HFFc6 (cell line): ENCODE measurements at places on chromosomes 7 and 10. TPM values are rescaled to one million over a fixed set of nuclear protein-coding genes. Genes with fewer than 3 reads are reported as not detected.

DNA sequence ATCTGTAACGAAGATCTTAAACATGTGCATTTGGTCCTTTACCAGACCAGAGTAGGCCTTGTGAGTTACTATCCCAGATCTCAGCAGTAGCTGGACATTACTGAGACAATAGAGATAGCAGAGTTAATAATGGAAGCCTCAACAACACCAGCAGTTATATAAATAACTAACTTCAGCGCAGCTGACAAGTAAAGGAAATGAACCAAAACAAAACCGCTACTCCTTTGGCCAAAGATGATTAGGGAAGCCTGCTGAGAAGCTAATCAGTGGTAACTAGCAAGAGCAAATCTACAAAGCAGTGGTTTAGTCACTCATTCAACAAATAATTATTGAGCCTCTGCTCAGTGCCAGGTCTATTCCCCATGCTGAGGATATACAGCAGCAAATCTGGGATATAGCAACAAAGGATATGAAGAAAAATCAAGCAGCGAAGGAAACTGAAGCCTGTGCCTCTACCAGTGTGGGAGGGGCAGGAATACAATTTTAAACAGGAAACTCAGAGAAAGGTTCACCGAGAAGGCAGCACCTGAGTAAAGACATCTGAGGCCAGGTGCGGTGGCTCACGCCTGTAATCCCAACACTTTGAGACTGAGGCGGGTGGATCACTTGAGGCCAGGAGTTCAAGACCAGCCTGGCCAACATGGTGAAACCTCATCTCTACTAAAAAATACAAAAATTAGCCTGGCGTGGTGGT, 103.6 kb downstream of the ELMO1 start:
- DNase-seq: no peak
- no peaks in the 10 kb centered on the region for H3K4me1 ChIP-seq
- H3K27ac ChIP-seq: no peak overlapping the region
- no peak overlapping the region for H3K4me3 ChIP-seq

The PKD2L1 gene
- total RNA-seq: not detected in 3 replicates

GRCh38 chr10:47264797-47265281, 35.2 kb upstream of the GDF10 start:
- H3K36me3 ChIP-seq: no peaks in the 10 kb centered on the region
- no peak for DNase-seq
- no peaks in the 10 kb centered on the region for H3K4me1 ChIP-seq

DNA sequence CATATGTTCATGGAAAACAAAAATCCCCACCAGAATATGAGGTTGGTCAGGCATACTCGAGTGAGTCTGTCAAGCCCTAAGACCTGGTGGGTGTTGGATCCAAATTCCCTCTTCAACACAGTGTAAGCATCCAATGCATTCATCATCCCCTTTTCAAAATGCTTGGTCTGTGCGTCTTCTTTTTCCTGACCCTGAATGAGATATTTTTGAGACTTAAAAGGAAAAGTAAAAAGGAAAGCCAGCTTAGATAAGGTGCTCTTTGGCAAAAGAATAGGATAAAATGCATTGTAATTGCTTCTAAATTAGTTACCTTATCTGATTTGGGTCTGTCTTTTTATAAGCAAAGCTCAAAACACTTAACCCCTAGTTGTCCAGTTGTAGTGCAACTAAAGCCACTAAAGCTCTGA, 331.5 kb downstream of the PTEN start:
- H3K4me3 ChIP-seq: no peak overlapping the region
- no peak overlapping the region for H3K27ac ChIP-seq
- H3K4me1 ChIP-seq: peaks cover 16% of the 10 kb centered on the region
- no peaks in the 10 kb centered on the region; the same call in 1 of the 2 replicates for H3K27me3 ChIP-seq
- DNase-seq: no peak

- no peak for DNase-seq
- peaks cover 2% of the 10 kb centered on the region; the same call in 1 of the 2 replicates for H3K27me3 ChIP-seq
- peaks cover 18% of the 10 kb centered on the region for H3K36me3 ChIP-seq
- H3K27ac ChIP-seq: no peak overlapping the region
- no peaks in the 10 kb centered on the region for H3K4me1 ChIP-seq
Observed at GRCh38 chr7:889025-889390, 12.7 kb downstream of the GET4 start.

DNA sequence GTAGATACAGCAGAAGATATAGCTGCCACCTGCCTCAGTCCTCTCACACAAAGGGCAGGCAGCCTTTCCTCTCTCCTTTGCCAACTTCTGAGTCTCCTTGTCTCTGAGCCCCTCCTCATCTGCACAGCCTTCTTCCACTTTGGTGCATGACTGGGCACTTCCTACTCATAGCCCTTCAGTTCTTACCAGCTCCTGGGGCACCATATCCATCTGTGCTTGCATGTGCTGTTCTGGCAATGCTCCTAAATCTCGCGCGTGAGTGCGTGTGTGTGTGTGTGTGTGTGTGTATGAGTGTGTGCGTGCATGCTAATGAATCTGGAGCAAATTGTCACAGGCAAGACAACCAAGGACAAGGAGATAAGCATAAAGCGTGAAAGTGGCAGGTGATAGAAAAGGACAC, 1271.6 kb upstream of the SORCS1 start:
- no peaks in the 10 kb centered on the region; the same call in 1 of the 2 replicates for H3K4me1 ChIP-seq
- no peak overlapping the region for H3K27ac ChIP-seq
- H3K36me3 ChIP-seq: no peaks in the 10 kb centered on the region; the same call in 1 of the 2 replicates
- peaks cover 2% of the 10 kb centered on the region; the same call in 1 of the 2 replicates for H3K27me3 ChIP-seq
- no peak for DNase-seq

DNA sequence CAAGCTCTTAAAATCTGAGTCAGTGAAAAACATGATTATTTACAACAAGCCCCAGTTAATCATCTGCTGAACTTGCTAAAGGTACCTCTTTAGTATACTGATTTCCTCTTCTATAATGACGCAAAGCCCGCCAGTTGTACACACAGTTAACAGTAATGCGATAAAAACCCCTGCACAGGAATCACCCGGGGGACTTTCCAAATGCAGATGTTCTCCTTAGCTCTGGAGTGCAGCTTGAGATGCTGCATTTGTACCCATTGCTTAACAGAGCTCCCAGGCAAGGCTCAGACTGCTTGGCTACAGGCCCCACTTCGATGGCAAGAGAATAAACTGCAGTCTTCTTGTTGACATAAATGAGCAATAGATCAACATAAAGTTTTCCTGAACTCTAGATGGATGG, 279.6 kb upstream of the HGF start:
- peak overlapping the region; percentile 88; the same call in 1 of the 2 replicates for H3K27ac ChIP-seq
- H3K4me3 ChIP-seq: peak overlapping the region; percentile 7; the same call in 1 of the 2 replicates

The OR2A42 gene
- not detected in 3 replicates for total RNA-seq

DNA sequence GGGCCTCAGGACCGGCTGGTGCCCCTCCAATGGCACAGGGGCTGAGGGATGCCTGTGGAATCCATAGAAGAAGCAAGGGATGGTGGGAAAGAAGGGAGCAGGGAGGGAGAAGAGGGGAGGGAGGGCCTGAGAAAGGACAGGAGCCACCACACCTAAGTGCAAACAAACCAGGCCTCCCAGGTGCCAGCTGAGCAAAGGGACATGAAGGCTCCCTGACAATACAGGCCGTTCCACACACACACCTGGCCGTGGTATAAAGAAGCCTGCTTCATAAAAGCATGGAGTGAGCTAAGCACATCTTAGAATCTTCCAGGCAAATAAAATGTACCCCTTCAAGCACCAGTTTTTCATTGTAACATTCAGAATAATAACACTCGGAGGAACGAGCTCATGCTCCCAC, 54.0 kb downstream of the OAT start:
- no peak overlapping the region for H3K4me3 ChIP-seq
- no peaks in the 10 kb centered on the region for H3K4me1 ChIP-seq
- H3K27me3 ChIP-seq: peaks cover 30% of the 10 kb centered on the region
- DNase-seq: no peak
- no peaks in the 10 kb centered on the region for H3K36me3 ChIP-seq
- H3K27ac ChIP-seq: no peak overlapping the region

DNA sequence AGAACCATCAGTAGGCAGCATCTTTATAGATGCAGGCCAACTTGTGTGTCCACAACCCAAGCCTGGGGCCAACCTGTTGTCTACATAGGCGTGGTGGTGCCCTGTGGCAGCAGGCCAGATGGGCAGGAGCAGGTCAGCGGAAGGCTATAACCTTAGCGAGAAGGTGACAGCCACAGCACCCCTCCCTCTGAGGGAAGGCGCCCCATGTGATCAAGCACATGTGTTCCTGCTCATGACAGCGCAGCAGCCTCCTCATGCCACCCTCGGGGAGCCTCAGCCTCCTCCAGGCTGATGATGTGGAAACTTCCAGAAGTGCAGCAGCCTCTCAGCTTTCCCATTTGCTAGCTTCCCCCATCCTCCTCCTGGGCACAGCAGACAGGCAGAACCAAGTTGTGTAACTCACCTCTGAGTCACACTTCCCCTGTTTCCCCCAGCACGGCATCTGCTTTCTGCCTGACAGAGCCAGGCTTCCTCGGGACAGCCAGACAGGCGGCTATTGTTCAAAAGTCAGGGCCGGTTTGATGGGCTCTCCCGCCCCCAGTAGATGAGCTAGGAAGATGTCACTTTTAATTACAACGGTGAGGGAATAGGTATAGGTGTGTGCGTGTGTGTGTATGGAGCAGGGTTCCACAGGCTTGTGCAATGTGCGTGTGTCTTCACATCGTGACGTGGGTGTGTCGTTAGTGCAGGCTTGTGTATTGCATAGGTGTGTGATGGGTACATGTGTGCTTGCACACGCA, 312.0 kb upstream of the ZMIZ1 start:
- H3K4me1 ChIP-seq: peaks cover 53% of the 10 kb centered on the region
- H3K27me3 ChIP-seq: peaks cover 20% of the 10 kb centered on the region
- H3K36me3 ChIP-seq: no peaks in the 10 kb centered on the region
- H3K27ac ChIP-seq: peak overlapping the region; percentile 93

The UCN3 gene
- not detected in 2 replicates for total RNA-seq

The SPRN gene
- total RNA-seq: 0.32 to 2.9 TPM (median 2.7 TPM) in 3 replicates

DNA sequence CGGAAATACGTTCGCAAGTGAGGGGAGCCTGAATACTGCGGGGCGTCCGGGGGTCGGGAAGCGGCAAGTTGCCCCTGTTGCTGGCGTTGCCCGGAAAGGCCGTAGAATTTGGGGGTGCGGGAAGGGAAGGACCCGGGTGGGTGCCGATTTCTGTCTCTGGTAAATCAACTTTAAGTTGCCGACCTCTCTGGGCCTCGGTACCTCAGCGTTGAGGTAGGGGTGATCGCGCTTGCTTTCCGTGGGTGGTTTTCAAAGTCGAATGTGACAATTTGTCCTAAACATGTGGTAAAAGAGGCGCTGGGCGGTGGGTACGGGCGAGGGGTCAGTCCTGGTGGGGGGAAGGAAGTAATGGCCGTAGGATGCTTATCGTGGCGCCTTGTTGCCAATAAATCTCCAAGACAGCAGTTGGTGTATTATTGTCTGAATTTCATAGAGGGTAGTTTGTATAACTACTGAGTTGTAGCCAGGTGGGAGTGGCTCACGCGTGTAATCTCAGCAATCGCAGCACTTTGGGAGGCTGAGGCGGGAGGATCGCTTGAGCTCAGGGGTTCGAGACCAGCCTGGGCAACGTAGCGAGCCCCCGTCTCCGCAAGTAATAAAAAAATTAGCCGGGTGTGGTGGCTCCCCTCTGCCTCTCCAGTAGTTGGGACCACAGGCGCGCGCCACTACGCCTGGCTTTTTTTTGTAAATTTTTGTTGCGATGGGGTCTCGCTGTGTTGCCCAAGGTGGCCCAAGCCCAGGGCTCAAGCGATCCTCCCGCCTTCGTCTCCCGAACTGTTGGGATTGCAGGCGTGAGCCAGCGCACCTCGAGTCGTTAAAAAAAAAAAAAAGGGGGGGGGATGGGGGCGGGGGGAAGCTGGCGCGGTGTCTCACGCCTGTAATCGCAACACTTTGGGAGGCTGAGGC, 644 bp downstream of the BUD23 start:
- peaks cover 27% of the 10 kb centered on the region for H3K4me1 ChIP-seq
- H3K36me3 ChIP-seq: peaks cover 20% of the 10 kb centered on the region
- no peaks in the 10 kb centered on the region; the same call in 1 of the 2 replicates for H3K27me3 ChIP-seq
- peak overlapping the region; percentile 89 for H3K27ac ChIP-seq

DNA sequence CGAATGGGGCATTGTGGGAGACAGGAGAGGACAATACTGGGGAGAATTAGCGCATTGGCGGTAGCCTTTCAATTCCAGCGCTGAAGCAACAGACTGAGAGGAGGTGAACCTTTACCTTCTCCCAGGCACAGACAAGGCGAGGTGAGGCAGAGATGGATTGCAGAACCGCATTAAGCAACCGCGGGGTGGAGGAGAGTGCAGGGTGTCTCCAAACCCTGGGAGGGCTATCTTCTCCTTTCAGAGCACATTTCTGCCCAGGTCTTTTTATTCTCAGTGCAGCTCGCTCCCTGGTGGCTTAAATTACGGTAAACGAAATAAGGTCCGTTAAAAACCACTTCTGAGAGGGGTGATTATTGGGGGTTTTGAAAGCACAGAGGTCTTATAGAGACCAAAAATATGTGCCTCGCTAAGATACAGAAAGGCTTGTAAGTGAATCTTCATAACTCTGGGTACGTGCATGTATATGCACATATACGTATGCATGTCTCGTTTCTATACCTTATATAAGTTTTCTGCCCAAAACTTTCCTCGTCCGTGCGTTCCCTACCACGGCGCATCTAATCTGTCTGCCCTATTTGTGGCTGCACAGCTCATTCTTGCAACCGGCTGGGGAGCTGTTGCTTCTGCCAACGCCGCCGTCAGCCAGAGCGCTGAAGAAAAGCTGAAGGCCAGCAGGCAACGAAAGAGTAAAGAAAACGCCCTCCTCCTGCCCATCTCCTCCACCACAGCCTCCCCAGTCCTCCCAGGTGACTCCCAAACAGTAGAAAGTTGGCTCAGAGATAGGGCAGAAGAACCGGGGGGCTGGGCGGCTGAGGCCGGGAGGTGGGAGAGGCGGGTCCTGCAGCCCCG, 895 bp upstream of the ZNF804B start:
- DNase-seq: no peak
- H3K27ac ChIP-seq: no peak overlapping the region
- no peak overlapping the region for H3K4me3 ChIP-seq
- no peaks in the 10 kb centered on the region for H3K4me1 ChIP-seq
- peaks cover 2% of the 10 kb centered on the region; the same call in 1 of the 2 replicates for H3K27me3 ChIP-seq

DNA sequence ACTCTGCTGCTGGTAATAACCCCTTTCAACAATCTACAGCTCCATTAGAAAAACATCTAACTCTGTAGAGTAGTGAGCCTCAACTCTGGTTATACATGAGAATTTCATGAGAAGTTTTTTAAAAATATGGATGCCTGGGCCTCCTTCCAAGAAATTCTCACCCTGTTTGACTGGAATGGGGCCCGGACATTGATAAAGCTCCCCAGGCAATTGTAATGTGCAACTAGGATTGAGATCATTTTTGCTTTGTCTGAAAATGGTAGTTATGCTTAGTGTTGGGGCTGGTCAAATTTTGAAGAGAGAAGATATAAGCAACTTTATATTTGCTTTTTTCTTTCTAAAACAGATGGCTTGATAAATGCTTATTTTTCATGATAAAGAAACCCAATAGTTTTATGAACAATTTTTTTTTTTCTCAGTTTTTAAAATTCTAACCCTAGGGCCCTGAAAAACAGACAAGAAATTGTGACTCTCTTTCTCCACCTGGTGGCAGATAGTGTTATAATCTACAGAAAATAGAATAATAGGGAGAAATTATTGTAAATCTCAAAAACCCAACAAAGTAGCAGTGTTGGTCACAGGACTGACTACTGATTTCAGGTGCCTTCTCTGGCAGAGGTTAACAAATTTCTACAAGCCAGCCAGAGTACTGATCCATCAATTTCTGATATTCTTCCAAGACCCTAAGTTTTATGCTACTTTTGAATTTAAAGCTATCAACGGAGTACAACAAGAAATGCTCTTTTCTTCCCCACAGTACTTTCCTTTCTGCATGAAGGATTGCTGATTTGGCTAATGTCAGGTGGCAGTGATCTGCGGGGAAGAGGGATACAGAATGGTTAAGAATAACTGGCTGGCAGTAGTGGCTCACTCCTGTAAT, 174.8 kb downstream of the DKK1 start:
- H3K4me1 ChIP-seq: peaks cover 81% of the 10 kb centered on the region
- DNase-seq: peak; percentile 60
- peaks cover 5% of the 10 kb centered on the region for H3K36me3 ChIP-seq
- H3K4me3 ChIP-seq: peak overlapping the region; percentile 47; the same call in 1 of the 2 replicates

The GPR15LG gene
- total RNA-seq: not detected in 3 replicates
